ENCODE measurements at places on chromosomes 12 and 14.

- DNase-seq: no peak
Measured at GRCh38 chr12:51393676-51394545, 2.7 kb upstream of the GALNT6 start.

- DNase-seq: no peak
Measured at GRCh38 chr14:52111583-52111982, 42.7 kb upstream of the NID2 start.

DNA sequence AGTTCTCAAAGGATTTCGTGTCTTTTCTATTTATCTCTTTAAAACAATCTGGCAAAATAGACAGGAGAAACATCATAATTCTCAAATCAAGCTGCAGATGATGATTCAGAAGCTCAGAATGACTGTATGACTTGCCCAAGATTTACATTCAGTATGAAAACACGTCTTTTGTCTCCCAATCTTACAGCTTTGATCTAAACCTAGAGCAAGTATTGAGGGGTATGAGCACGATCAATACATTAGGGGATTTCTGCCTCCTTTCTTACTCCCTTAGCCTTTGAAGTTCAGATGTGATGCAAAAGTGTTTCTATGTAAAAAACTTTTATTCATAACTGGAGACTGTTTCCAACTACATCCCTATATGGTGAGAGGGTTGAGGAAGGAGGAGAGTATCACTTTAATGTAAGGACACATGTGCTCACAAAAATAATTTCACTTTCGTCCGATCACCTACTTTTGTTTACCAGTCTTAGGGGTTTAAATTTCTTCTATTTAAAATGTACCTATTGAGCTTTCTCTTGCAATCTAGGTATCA, 454.8 kb downstream of the TMTC2 start:
- DNase-seq: no peak

DNA sequence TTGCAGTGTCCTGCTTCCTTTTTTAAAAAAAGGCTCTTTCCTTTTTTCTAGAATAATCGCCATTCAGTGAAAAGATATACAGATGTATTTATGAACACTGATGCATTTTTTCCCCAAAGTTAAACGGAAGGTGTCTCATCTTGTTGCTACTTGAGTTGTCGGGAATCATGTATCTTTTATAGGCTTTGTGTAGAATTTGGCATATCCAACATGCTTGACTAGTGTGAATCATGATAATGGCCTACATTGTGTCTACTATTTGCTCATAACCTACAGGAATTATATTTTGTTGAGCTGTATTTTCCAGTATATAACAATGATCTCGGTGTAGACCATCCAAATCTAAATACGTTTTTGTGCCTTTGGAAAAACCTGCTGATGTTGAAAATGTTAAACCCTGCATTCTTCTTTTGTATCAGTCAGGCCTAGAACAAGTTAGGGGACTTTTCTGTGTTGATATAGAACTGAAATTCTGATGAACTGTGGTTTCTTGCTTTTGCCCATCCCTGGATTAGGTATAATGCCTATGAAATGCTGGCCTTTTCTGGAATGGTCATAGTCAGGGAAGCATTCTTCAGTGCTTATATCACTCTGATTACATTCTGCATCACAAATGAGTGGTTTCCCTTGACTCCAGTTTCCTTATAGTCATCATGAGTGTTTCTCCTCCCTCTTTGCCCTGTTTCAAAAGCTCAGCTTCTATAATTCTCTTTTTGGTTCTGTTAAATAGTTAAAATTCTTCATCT, 10.8 kb downstream of the BMAL2 start:
- no peak for DNase-seq

DNA sequence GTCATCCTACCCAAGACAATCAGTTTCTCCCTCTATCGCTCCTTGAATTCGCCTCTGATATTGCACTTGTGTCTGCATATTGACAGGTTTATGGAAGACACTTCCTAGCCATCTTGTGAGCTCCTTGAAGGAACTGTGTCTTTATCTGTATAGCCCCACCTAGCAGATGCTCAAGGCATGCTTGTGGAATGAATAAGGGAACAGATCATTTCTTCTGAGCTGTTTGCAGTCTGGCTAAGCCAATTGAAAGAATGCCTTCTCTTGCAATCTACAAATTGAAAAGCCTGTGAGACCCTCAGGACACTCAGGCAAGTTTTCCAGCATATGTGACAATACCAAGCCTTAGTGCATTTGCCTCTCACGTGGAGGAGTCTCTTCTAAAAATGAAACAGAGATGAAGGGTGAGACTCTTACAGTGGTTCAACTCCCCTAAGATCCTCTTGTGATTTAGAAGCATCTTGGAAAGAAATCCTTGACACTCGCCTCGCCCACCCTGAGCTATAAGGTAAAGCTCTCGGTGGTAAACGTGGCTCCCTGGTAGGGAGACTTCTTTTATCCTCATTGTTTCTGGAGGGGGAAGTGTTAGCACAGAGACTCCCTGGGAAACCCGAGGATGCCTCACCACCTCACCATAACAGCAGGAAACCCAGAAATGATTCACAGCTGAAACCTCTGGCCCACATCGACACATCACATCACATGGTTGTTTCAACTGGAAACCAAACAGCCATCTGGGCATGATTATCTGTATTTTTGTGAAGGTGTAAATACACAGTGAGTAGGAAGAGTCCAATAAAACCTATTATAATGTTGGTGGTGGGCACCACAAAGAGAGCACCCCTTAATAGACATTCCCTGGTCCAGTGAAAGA, 112.3 kb upstream of the BCL2L14 start:
- no peak for DNase-seq

- no peak for DNase-seq
Measured at GRCh38 chr14:36270191-36270590, 50.2 kb downstream of the MBIP start.

DNA sequence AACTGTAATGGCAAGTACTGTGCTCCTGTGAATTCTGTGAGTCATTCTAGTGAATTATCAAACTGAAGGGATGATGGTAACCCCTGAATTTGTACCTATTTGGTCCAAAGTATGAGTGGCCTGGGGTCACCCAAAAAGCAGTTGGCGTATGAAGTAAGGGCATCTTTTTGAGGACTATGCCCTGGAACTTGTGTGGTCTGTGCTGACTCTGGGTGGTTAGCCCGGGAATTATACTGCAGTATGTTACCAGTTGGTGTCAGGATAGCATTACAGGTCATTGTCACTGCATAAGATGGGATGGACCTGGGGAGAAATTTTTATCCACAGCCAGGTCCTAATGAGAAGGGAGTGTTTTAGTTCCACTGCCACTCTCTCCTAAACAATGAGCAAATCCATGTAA, 174.7 kb downstream of the SSPN start:
- no peak for DNase-seq

DNA sequence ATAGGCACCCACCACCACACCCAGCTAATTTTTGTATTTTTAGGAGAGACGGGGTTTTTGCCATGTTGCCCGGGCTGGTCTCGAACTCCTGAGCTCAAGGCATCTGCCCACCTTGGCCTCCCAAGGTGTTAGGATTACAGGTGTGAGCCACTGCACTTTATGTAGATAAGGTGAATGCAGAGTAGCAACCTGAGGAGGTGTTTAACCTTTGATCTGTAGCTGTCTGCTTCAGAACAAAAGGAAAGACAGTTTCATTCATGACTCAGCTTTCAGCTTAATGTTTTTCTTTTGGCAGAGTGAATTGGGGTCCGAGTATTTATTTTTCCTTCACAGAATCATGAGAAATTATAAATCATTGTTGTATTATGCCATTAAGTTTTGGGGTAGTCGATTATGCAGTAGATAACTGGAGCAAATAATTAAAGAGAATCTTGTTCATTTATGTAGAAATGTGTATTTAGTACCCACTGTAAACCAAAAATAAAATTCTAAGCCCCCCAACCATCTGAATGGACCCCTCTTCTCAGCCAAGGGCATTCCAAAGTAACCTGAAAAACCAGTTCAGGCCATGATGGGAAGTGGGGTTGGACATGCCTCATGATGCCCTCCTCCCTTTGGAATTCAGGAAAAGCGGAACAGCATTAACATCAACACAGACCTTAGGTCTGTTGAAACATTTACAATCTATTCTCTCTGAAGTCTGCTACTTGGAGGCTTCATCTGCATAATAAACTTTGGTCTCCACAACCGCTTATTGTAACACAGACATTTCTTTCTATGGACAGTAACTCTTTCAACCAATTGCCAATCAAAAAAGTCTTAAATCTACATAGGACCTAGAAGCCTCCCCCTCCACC, 10.7 kb upstream of the STX2 start:
- DNase-seq: no peak

GRCh38 chr12:40099423-40099853, 6.4 kb downstream of the SLC2A13 start:
- no peak for DNase-seq

DNA sequence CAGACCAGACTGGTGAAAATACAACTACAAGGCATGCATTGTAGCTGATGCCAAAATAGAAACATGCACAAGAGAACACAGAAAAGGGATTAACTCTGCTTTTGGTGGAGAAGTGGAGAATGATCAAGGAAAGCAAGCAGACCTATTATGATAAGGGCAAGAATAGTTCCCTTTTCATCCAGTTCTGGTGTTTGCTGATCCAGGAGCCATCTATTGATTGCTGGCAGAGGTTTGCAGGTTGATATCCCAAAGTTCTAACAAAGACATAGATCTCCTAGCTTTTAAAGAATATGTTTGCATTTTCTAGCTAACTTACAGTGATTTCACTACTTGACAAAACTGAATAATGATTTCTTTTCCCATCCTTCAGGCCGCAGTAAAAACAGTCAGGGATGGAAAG, 166.2 kb upstream of the CDKN3 start:
- DNase-seq: no peak

DNA sequence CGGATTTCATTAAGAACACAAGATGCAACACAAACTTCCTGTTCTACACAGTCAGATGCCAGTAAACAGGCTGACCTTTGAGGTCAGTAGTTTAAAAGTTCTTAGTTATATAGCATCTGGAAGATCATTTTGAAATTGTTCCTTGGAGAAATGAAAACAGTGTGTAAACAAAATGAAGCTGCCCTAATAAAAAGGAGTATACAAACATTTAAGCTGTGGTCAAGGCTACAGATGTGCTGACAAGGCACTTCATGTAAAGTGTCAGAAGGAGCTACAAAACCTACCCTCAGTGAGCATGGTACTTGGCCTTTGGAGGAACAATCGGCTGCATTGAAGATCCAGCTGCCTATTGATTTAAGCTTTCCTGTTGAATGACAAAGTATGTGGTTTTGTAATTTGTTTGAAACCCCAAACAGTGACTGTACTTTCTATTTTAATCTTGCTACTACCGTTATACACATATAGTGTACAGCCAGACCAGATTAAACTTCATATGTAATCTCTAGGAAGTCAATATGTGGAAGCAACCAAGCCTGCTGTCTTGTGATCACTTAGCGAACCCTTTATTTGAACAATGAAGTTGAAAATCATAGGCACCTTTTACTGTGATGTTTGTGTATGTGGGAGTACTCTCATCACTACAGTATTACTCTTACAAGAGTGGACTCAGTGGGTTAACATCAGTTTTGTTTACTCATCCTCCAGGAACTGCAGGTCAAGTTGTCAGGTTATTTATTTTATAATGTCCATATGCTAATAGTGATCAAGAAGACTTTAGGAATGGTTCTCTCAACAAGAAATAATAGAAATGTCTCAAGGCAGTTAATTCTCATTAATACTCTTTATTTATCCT, 13.5 kb downstream of the PTGER2 start:
- no peak for DNase-seq

GRCh38 chr14:51786227-51786626, 74.2 kb upstream of the GNG2 start:
- DNase-seq: no peak

GRCh38 chr14:69865701-69866365, 13.4 kb upstream of the SMOC1 start:
- DNase-seq: no peak

DNA sequence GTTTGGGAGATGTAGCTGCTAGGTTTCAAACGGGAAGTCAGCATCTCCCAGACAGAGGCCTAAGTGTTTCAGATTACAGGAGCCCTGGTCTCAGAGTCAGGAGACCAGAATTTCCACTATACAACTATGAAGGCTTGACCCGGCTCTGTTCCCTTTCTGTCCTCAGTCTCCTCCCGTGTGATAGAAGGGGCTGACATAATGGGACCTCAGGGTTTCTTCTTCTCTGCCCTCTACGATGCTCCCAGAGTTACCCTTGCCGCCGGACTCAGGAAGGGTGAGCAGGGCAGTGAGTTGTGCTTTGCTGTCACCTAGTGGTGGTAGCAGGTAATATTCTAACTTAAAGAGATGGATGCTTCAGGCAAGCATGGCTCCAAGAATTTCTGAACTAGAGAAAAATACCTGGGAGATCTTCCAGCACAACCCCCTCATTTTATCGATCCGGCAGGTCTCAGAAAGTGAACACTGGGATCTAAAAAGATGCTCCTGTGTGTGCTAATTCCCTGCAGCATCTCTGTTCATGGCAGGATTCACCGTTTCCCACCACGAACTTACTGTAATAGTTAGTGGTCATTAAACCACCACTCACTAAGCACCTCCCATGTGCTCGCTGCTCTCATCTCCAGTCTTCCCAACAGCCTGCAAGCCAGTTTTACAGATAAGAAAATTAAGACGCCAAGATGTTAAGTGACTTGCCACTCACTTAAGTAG, 84.4 kb downstream of the VWF start:
- peak; percentile 29 for DNase-seq

DNA sequence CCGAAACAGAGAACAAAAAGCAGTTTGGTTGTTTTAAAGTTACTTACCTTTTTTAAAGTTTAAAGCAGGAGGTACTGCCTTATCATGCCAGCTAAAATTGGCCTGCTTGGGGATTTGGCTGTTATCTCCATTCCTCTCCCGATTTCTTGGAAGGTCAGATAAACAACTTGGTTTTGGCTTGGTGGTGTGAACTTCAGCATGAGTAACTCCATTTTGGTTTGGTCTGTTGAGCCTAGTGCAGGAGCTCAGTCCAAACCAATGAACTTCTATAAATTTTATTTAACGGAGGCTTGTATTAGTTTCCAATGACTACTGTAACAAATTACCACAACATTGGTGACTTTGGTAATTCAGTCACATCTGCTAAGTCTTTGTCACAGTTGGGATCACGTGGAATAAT, 82.3 kb downstream of the PLEKHA5 start:
- no peak for DNase-seq

DNA sequence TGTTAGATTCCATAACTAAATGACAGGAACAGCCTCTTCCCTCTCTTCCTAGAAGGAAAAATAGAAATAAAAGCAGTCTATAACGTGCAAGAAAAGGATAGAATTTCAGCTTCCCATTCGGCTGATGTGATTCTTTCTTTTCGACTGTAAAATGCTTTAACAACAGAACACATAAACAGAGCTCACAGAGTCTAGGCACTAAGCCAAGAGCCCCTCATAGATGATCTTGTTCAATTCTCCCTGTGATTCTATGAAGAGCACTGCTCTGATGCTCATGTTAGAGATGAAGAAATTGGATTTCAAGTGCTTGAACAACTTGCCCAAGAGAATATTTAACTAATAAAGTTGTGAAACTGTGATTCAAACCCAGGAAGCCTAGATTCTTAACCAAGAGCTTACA, 232.7 kb downstream of the RPAP3 start:
- DNase-seq: no peak

DNA sequence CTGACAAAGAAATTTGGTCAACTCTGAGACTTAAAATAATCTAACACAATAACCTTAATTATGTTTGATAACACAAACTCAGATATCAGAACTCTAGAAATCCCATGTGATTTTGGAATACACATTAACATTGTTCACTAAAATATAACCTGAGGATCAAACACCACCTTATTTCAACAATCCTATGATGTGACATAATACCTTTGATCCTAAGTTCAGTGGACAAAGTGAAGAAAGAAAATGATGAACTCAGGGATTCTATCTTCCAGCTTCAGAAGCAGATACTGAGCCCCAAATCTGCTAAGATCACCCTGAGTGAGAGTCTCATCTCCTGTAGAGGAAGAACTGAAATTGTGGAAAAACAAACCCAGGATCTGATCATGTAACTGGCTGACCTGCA, 35.7 kb upstream of the APOF start:
- DNase-seq: no peak

All from T follicular helper cell (primary cell).